ENCODE measurements at places on chromosomes 7 and 10.

- no peak for DNase-seq
These were observed 417.1 kb downstream of the SUGCT start for GRCh38 chr7:40551685-40552576.

- DNase-seq = no peak
These were observed 43.1 kb downstream of the AMZ1 start for GRCh38 chr7:2730846-2731770.

- DNase-seq = no peak
These were observed 31.4 kb upstream of the ZNF862 start for GRCh38 chr7:149806726-149807125.

GRCh38 chr10:6493521-6494441, 86.3 kb downstream of the PRKCQ start:
- no peak for DNase-seq

GRCh38 chr10:71392292-71392691, 4.4 kb upstream of the CDH23 start:
- no peak for DNase-seq

GRCh38 chr10:100864978-100865377, 47.8 kb upstream of the SLF2 start:
- DNase-seq = no peak

DNA sequence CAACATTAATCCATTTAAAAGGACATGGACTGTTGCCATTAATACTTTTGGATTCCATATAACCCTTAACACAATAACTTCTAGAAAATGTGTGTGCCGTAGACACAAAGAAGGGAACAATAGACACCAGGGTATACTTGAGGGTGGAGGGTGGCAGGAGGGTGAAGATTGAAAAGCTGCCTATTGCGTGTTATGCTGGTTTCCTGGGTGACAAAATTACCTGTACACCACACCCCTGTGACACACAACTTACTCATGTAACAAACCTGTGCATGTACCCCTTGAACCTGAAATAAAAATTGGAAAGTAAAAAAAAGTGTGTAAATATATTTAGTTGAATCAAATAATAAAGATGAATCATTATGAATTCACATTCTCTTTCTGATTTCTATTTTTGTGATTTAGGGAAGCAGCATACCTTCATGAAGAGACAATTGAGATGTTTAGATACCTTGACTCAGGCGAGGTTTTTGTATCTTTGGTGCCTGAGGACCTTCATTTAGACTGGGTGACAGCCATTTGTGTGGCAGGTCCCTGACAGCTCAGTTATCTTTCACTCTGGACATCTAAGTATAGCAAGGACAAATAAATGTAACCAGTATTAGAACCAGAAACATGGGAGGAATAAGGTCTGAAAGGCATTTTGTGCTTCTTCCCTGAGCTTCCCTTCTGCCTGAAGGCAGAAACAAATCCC, 28.7 kb downstream of the GIMAP8 start:
- DNase-seq = no peak

DNA sequence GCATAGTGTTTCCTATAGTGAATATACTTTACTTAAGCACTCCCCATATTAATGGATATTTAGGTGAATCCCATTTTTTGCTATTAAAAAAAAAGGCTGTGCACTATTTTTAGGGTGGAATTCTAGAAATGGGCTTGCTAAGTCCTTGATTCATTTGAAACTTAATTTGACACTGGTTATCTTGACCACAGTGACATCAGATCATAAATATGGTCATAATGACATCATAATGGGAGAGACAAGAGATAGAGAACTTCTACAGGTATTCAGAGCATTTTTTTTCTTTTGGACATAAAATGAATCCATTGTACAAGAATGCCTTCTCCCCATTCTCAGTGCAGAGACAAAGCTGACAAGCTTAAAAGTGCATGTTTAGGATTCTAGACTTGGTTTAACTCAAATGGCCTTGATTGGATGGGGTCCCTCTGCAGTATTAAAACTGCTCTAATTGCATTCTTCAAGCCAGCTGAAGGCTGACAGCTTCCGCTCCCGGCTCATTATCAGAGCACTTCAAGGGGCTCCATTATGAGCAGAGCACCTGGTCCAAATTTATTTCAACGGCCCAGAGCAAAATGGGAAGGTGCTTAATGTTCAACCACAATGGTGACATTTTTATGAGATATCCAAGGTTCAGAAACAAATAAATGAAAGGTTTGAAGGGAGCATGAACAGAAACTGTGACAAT, 104.8 kb downstream of the JAZF1 start:
- no peak for DNase-seq

GRCh38 chr10:8380833-8381496, 326.5 kb downstream of the GATA3 start:
- no peak for DNase-seq

DNA sequence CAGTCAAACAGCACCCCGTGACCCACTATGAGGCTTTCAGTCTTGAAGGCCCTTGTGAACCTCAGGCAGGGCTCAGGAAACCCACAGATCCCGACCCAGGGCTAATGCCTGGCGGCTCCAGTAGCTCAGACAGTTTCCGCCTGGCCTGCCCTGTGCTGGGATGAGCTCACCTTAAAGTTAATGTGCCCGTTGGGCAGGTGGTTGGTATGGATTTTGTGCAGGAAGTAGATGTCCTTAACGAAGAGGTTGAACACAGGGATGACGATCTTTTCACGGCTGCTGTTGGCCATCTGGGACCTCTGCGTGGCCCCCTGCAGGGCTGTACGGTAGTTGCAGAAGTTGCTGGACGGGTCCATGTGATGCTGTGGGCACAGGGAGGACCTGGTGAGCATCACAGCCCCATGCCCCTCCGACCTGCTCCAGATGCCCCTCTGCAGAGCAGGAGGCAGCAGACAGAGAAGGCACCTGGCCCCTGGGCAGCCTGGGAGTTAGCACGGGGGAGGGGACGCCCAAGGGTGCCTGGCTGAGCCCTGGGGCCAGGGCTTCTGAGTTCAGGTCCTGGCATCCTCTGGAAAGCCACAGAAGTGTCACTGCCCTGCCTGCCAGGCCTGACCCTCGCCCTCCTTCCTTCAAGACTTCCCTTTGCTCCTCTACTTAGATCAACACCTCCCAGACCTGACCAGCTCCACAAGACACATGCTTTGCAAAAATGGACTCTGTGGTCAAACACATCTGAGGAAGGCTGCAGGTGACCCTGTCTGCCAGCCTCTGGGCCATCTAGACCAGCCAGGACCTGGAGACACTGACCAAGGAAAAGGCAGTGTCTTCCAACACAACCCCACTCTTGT, 59.8 kb downstream of the CSGALNACT2 start:
- DNase-seq = no peak

- no peak for DNase-seq
These were observed 108.6 kb downstream of the DNAJB6 start for GRCh38 chr7:157445246-157445955.

- DNase-seq = peak; percentile 28
These were observed 207.3 kb upstream of the SH2B2 start for GRCh38 chr7:102079140-102080018.

- DNase-seq = no peak
These were observed 19.7 kb downstream of the BHLHA15 start for GRCh38 chr7:98230746-98231471.

DNA sequence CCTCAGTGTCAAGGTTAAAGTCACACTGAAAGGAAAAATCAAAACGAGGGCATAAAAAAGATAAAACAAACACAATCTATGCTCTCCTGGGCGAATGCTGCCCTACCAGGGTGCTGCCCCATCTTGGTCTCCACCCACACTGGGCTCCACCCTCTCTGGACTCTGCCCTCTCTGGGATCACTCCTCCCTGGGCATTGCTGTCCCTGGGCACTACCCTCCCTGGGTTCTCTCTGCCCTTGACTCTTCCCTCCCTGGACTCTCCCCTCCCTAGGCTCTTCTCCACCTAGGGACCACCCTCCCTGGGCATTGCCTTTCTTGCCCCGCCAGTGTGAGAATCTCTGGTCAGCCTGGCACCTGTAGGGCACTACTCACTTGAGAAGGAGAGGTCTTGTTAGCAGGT, 8.6 kb downstream of the GDF2 start:
- no peak for DNase-seq

- no peak for DNase-seq
These were observed 251.0 kb upstream of the TAC1 start for GRCh38 chr7:97480772-97481390.

DNA sequence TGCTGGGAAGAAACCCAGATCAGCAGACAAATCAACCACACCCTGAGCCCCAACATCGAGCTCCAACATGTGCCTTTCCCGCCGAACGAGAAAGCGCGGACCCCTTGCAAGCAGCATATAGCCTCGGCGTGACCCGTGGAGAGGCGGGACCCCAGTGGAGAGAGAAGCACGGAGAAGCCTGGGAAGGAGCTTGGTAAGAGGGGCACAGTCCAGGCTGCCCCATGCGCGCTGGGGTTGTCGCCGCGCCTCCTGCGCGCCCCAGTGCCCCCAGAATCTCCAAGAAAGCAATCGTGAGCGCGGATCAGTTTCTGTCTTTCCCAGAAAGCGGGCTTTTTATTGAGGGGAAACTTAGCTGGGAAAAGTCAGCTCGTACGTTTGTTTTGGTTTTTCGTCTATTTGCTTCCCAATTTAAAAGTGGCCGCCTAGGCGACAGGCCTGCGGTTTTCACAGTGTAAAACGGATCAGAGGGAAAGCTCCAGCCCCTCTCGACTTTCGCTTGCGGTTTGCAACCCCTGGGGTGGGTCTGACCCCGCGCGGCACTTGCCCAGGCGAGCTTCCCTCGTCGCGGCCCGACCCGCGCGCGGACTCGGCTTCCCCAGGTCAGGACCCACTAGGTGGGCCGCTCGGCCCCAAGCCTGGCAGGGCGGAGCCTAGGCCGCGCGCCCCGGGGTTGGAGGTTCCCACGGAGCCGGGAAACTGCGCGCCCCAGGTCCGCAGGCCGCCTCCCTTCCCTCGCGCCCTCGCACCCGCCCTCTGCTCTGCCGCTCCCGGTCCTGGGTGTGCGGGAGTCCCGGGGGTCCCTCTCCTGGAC, 31.1 kb downstream of the SKIDA1 start:
- DNase-seq = peak; percentile 62

DNA sequence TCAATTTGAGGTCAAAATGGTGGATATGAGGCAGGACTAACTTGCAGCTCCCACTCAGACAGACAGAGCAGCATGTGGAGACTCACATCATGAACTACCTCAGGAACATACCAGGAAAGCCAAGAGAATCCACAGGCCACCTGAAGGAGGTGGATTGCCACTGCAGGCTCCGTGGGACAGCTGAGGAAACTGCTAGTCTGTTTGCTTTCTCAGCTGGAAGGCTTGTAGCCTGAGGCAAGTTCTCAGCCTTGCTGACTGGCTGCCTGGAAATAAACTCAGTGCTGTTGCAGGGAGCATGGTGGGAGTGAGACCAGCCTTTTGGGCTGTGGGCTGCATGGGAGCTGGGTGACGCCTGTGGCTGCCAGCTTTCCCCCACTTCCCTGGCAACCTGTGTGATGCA, 202.9 kb downstream of the ZNF248 start:
- no peak for DNase-seq

GRCh38 chr7:98870807-98871491, 1.1 kb upstream of the TMEM130 start:
- DNase-seq = peak; percentile 13

- no peak for DNase-seq
These were observed 75.4 kb downstream of the RABGEF1 start for GRCh38 chr7:66815951-66816350.

DNA sequence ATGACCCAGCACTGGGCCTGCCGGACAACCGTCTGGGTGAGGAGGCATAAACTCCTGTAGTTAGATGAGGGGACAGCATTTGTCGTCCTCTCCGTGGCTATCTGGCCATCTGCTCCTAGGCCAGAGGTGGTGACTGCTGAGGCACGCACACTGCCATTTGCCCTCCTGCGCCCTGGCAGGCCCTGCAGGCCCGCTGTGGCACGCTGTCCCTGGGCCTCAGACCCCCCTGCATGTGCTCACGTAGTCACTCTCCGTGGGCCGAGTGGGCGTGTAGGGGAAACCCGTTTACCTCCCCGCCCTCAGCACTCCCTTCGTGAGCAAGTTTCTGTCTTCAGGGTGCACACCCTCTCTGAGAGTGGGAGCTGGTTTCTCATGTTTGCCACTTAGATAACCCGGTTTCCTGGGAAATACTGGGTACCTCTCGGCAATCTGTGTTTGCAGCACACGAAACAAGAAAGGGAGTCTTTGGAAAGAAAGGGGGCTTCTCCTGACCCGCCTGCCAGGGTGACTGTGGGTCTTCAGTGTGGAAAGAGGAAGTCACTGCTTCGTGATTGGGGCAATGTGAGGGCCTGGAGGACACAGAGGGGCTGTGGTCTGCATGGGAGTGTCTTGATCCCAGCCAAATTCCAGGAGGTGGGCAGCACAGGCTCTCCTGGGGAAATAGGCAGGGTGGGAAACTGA, 10.8 kb downstream of the ADAMTS14 start:
- DNase-seq = no peak

DNA sequence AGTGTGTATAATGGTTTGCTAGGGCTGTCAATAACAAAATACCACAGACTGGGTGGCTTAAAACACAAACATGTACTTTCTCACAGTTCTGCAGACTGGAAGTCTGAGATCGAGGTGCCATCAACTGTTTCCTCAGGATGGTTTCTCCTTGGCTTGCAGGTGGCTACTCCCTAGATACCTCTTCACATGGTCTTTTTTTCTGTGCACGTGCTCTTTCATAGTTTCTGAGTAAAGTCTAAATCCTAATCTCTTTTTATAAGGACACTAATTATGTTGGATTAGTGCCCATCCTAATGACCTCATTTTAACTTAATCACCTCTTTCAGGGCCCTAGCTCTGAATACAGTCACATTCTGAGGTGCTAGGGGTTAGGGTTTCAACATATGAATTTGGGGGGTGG, 65.9 kb downstream of the AMPH start:
- no peak for DNase-seq

GRCh38 chr7:47654672-47655298, 72.9 kb upstream of the TNS3 start:
- DNase-seq = no peak

GRCh38 chr7:34452363-34452762, 205.7 kb upstream of the NPSR1 start:
- DNase-seq = no peak

GRCh38 chr10:124696446-124697392, 47.5 kb downstream of the FAM53B start:
- no peak for DNase-seq

DNA sequence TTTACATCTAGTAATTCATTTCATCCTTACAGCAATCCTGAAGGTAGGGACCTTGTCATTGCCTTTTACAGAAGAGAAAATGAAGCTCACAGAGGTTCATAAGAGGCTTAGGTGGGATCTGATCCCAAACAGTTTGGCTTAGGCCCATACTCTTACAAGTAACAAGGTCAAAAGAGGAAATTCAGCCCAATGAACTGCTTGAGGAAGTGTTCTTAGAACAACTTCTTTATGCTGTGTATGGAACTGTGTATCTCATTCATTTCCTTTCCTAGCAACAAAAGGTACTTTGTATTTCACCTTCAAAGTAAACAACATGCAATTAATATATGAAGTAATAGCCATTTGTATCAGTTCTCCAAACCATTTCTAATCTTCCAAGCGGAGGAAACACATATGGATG, 79.3 kb downstream of the AVL9 start:
- no peak for DNase-seq

GRCh38 chr10:86289577-86289868, 77.1 kb downstream of the GRID1 start:
- DNase-seq = no peak

- DNase-seq = no peak
These were observed 393.8 kb downstream of the LRMDA start for GRCh38 chr10:75825235-75825634.

Measured in NCI-H146 (cell line).